IMR-90 (cell line): ENCODE measurements at places on chromosomes 2 and 18. TPM values are rescaled to one million over a fixed set of nuclear protein-coding genes. Genes with fewer than 3 reads are reported as not detected.
A peak's percentile ranks its signal among the peaks of the same experiment; 100 is the strongest.

The CRYGC gene
- not detected in 2 replicates for total RNA-seq

The KIAA2012 gene
- under 0.01 TPM in 2 replicates for total RNA-seq

GRCh38 chr2:121570036-121570666 is 39.5 kb downstream of the RNU4ATAC start:
- no peak overlapping the region for H3K4me3 ChIP-seq
- H3K36me3 ChIP-seq, result no peaks in the 10 kb centered on the region
- no peak for DNase-seq
- peaks cover 4% of the 10 kb centered on the region; the same call in 1 of the 2 replicates for H3K4me1 ChIP-seq
- H3K27ac ChIP-seq, result no peak overlapping the region

DNA sequence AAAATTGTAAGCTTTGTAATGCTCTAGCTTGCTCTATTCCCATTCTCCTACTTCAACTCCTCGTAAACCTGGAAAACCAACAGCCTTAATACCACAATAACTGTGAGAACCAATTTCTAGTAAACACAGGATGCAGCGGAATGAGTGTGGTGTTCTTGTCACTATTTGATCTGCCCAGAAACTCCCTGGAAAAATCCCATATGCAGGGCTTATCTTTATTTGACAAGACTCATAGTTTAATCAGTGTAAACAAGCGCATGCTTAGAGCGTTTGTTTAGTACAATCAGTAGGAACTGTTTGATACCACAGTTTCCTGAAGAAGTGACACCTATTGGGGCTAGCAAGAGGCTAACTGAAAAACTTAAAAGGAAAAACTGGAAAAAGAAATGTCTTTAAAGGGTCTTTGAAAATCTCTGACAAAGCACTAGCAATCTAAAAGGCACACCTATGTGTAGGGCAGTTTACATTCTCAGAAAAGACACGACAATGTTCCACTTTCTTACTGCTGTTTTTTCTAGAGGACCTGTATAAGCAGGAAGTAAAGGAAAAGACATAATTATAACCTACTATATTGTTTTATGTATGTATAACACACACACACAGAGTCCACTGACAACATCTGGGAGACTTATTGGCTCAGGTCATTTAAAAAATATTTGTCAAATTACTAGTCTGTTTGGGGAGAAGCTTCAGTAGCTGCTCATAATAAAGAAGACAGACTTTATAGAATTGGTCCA is 241.4 kb upstream of the KLHL14 start:
- DNase-seq, result no peak
- H3K36me3 ChIP-seq, result no peaks in the 10 kb centered on the region
- H3K27me3 ChIP-seq, result no peaks in the 10 kb centered on the region
- no peak overlapping the region for H3K27ac ChIP-seq
- H3K4me1 ChIP-seq, result no peaks in the 10 kb centered on the region

DNA sequence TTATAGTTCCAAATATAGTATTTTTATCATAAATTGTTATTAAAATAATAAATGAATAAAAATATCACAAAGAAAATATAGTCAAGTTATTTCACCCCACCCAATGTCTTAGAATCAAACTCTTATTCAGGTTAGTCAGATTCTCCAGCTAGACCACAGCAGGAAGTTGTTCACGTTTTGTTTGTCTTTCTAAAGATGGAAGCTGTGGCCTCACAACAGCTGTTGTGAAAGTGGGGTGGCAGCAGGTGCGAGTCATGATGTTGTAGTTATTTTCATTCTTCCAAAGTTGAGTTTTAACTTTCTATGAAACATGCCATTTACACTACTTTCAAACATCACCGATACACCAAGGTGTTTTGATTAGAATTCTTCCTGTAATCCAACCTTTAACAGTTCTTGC is 272.9 kb downstream of the SLC8A1 start:
- peak; percentile 52 for DNase-seq
- peaks cover 6% of the 10 kb centered on the region for H3K36me3 ChIP-seq
- H3K27me3 ChIP-seq, result no peaks in the 10 kb centered on the region

DNA sequence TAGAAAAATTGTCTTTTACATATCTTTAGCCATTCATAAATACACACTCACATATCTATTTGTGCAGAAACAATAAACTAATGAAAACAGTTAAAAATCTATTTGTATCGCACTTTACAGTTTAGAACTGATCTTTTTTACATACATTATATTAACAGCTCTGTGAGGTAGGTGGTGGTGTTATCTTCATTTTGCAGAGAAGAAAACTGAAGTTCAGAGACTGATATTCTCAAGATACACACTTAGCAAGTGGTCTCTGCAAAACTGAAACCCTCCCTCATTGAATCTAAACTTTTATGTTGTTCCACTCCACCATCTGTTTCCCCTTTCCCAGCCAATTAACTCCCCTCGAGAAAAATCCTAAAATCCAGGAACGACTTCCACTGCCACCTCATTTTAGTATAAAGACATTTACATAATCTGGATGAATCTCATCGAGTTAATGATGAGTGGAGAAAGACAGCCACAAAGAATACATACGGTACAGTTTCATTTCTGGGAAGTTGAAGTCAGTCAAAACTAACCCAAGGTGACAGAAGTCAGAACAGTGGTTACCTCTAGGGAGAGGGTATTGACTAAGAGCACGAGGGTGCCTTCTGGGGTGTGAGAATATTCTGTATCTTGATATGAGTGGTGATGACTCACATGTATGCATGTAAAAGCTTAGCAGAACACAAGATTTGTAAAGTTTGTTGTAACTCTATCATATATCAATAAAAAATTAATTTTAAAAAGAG is 524.2 kb upstream of the TCF4 start:
- no peak overlapping the region for H3K27ac ChIP-seq
- DNase-seq, result peak; percentile 75
- H3K4me1 ChIP-seq, result no peaks in the 10 kb centered on the region; the same call in 1 of the 2 replicates
- no peaks in the 10 kb centered on the region for H3K27me3 ChIP-seq
- no peak overlapping the region for H3K4me3 ChIP-seq

DNA sequence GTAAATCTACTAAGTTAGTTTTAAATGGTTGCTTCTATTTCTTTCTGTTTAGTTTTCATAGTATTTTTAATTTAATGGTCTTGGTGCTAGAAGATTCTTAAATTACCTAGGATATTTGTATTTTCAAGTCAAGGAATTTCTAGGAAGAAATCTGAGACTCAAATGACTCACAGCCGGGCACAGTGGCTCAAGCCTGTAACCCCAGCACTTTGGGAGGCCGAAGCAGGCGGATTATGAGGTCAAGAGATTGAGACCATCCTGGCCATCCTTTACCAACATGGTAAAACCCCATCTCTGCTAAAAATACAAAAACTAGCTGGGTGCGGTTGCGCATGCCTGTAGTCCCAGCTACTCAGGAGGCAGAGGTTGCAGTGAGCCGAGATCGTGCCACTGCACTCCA is 95.5 kb downstream of the C2orf74 start:
- no peak for DNase-seq
- peaks cover 18% of the 10 kb centered on the region for H3K36me3 ChIP-seq
- no peak overlapping the region for H3K27ac ChIP-seq

DNA sequence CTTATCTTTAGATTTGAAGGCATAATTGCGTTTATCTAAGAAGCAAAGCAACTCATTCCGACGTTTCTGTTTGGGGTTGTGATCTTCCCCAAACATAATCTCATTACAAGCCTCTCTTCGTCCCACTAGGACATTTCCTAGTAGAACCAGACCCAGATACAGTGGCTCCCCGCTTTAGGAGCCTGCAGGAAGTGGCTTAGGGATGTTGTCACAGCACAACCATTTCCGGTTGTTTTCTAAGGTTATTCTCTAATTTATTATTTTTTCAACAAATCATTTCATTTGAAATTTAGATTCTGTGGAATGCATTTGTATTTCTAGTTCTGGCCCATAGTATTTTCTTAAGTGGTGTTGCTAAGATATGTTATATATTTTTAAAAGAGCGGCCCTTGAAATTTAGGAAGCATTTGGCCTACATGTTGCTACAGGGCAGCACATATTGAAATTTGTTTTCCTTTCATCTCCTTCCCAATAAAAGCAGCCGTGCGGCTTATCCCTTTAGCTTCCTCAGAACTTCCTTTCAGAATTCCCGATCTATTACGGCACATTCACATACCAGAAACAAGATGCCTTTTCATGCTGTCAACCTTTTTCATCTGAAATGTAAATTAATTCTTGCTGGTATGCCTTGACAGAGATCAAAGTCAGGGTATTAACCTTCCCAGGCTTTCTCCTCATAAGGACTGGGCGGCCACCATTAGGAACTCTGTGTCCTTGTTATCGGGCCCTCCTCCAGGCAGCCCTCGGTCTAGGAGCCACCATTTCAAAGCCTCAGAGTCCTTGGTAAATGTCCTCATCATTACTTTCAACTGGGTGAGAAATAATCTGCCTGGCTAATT is 210.9 kb upstream of the SP5 start:
- no peaks in the 10 kb centered on the region for H3K4me1 ChIP-seq
- no peak for DNase-seq
- no peaks in the 10 kb centered on the region for H3K36me3 ChIP-seq
- no peak overlapping the region for H3K27ac ChIP-seq

DNA sequence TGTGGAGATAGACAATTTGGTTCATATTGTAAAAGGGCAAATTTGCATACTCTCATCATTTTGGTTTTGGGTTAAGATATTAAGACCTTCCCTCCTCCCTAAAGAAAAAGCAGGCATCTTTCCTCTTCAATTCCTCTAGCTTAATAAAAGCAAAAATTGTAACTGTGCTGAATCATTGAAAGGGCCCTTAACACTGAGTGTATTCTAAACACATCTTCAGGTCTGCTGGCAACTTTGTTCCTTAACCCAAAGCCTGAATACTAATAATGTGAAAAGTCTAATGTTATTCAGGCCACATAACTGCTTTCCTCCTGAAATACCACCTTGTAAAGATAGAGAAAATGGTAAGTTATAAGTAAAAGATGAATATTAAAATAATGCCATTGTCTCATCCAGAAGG is 1200.5 kb upstream of the FAM98A start:
- H3K27ac ChIP-seq, result no peak overlapping the region
- no peak overlapping the region for H3K4me3 ChIP-seq
- H3K36me3 ChIP-seq, result no peaks in the 10 kb centered on the region

DNA sequence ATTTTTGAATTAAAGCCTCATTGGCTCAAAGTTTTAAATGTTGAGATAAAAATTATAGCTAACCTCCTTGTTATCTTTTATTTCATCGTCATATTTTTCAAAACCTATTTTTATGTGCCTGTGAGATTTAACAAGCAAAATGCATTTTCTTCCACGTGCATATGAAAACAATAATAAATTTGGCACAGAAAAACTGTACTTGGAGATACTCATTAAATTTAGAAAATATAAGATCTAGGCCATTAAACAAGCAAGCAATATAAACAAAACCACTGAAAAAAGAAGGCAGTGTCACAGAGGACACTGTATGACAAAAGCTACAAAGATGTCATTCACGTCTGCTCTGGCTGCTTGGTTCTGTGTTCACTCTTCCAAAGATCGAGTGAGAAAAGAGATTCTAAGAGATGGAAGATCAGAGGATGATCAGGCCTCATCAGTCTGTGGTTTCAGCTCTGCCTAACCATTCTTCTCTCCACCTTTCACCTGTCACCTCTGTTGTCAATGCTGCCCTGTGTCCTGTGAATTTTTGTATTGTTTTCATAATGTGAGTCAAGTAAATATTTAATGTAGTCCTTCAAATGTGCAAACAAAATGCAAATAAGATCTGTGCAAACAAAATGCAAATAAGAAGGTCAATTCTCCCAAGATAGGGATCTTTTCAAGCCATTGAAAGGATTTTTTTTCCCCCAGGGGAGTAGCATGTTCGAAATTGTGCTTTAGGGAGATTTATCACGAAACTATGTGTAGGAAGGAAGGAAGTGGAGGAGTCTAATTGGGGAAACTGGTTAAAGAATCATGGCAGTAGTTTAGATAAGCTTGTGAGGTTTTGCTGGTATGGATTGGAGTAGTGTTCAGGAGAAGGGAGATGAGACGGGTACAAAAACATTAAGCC is 138.7 kb upstream of the RBMS1 start:
- H3K27ac ChIP-seq, result no peak overlapping the region
- no peaks in the 10 kb centered on the region for H3K27me3 ChIP-seq
- peaks cover 8% of the 10 kb centered on the region for H3K4me1 ChIP-seq
- no peak for DNase-seq
